ENCODE measurements at places on chromosomes 4 and X.

GRCh38 chr4:140703463-140703862, 52.7 kb downstream of the TBC1D9 start:
- DNase-seq, result no peak

- DNase-seq, result no peak
Observed at GRCh38 chrX:7139202-7140081, 8.1 kb upstream of the STS start.

DNA sequence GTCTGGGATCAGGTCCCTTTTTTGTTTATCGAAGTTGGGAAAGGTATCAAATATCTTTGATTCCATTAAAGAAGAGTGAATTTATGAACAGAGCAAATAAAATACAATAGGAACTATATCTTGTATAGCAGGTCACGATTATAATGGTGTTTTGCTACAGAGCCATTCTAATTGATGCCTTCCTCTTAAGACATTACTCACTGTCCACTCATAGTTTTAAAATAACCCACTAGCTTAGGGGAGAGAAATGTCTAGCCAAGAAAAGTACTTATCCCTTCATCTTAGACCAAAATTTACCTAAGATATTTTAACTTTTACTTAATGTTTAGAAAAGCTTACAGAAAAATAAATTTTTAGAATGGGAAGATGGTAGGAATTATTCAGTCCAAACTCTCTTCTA, 112.0 kb upstream of the PABPC4L start:
- DNase-seq, result no peak

GRCh38 chr4:142840516-142841123, 5.5 kb downstream of the INPP4B start:
- no peak for DNase-seq

DNA sequence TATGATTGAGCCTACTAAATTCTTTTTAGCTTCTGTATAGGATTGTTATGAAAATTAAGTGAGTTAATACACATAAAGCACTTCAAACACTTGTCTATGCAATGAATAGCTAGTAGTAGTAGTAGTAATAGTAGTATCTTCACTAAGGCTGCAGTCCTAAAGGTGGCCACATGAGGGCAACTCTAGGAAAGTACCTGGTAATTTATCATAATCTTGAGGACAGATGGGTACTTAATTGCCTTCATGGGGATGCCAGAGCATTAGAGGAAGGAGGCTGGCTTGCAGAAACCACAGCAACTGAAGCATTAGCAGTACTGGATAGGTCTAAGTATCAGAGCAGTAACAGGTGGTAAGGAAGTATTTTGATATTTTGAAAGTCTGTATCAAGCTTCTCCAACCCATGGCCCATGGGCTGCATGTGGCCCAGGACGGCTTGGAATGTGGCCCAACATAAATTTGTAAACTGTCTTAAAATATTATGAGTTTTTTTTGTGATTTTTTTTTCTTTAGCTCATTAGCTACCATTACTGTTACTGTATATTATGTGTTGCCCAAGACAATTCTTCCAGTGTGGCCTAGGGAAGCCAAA, 17.3 kb downstream of the NIPAL1 start:
- DNase-seq, result no peak

DNA sequence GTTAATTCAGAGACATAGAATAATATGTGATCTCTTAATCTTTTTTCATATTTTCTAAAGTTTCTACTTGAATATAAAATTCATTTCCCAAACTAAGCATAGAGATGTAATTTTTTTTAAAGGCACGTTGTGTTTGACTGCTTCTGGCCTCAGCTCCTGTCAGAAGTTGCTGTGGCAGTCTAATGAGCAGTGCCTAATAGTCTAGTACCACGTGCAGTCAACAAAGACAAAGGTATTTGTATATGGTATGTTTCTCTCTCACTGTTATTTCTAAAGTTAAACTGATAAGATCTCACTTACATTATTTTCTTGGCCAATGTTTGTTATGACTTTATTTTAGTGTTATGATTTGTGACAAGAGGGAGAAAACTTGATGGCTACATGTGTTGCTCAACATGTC, 48.6 kb upstream of the MCUB start:
- DNase-seq, result no peak
